ENCODE measurements at places on chromosomes 12 and 14. TPM values are rescaled to one million over a fixed set of nuclear protein-coding genes. Genes with fewer than 3 reads are reported as not detected.
A peak's percentile ranks its signal among the peaks of the same experiment; 100 is the strongest.

DNA sequence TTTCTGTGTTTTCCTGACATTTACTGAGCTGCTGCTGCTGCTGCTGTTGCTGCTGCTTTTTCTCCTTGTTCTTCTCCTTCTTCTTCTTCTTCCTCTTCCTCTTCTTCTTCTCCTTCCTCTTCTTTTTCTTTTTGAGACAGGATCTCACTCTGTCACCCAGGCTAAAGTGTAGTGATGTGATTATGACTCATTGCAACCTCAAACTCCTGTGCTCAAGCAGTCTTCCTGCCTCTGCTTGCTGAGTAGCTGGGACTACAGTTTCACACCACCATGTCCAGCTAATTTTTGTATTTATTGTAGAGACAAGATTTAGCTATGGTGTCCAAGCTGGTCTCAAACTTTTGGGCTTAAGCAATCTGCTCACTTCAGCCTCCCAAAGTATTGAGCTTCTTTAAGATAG, 95.8 kb downstream of the TMTC3 start:
- DNase-seq, result peak; percentile 74

GRCh38 chr14:89629383-89629782, 212.3 kb upstream of the FOXN3 start:
- DNase-seq, result no peak

DNA sequence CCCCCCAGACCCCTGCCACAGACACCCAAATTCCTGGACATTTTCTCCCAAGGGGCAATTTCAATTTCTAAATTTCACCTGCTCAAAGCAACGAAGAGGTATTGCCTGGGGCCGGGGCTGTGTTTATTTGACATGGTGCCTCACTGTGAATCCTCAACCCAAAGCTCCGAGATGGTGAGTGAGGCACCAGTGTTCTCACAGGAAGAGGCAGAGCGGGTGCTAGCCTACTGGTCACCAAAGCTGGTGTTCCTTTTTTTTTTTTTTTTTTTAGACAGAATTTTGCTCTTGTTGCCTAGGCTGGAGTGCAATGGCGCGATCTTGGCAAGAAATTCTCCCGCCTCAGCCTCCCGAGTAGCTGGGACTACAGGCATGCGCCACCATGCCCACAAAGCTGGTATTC, 14.8 kb upstream of the SH2B3 start:
- no peak for DNase-seq

DNA sequence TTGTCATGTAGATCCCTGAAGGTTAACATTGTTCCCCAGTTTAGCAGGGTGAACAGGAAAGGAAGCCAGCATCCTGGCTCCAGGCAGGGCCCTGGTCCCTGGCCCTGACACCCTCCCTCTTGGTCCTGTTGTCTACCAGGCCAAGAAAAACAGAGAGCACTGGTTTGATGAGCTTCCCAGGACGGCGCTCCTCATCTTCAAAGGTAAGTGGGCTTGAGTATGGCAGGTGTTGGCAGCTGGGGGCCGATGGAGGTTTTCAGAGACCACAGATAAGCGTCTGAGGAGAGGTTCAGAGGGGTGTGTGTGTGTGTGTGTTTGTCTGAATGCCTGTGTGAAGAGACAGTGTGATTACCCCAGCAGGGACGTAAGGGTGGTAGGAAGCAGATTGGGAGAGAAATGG, 56.3 kb downstream of the SLC8B1 start:
- DNase-seq, result no peak

DNA sequence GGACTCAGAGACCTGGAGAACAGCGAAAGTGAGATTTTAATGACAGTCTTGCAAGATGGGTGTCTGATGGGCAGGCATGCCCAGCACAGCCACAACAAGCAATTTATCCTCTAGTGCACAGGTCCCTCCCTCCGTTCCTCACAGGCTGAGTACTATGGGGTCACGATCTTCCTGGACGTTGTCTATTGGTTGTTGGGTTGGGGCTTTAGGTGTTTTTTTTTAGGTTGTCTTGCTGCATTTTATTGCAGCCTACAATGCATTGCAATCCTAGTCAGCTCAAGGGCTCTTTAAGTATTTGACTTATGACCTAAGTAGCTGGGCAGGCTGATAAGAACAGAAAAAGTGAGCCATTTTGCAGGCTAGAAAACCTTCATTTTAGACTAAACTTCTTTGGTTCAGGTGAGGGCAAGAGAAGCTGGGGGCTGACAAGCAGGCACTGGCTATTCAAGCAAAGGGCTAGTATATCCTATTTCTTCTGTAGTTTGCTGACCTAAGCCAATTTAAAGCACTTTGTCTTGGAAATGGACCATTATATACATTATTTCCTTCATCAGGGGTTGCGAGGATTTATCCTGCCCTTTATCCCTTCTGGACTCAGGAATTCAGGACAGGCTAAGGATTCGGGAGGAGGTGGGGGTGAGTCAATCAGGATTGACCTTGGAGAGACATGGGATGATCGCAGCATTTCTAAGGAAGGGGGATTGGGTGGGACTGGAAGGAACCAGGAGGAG, 6.0 kb downstream of the KRT7 start:
- no peak for DNase-seq

DNA sequence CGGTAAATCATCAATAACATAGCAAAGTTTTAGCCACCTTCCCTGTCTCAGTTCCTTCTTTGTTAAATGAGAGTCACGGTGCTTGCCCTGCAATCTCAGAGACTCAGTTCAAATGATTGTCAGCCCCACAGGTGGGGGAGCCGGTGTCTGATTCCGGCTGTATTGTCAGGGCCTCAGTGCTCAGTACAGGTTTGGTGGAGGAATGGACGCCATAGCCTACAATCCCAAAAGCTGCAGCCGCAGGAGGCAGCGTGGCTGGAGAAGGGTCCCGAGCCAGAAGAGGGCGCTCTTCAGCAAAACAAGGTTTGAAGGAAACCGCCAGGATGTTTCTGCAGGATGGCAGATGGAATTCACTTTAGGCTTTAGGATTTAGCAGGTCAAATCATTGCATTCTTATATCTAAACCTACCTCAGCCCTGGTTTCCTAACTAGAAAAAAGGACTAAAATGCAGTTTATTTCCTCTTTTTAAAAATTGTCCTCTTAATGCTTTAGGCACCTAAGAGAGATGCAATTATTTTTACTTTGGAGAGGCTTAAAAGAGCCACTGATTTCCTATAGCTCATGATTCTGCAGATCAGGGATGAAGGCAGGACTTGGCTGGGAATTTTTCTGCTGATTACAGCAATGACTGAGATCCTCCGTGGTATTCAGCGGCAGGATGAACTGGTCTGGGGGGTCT, 29.2 kb downstream of the FOS start:
- DNase-seq, result peak; percentile 32

DNA sequence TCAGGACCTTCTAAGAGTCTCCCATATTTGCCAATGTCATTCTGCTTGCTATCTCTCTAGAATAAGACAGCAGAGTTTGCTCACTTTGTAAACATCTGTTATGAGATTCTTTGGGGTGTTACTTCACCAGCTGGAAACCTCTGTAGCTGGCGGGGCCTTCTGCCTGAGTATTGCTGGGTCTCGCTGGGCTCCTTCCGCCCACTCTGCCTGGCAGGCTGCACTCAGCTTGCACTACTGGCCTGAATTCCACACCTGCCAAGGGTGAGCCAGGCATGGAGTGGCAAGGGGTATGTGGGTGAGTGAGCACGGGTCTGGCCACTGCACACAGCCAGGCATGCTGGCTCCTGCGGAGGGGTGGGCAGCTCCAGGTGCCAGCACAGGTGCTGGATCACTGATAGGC, 267.3 kb upstream of the PDE3A start:
- peak; percentile 23 for DNase-seq

DNA sequence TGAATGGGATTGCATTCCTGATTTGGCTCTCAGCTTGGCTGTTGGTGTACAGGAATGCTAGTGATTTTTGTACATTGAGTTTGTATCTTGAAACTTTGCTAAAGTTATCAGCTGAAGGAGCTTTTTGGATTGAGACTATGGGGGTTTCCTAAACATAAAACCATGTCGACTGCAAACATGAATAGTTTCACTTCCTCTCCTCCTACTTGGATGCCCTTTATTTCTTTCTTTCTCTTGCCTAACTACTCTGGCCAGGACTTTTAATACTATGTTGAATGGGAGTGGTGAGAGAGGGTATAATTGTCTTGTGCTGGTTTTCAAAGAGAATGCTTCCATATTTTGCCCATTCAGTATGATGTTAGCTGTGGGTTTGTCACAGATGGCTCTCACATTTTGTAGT, 141.5 kb downstream of the CEP83 start:
- DNase-seq, result no peak

DNA sequence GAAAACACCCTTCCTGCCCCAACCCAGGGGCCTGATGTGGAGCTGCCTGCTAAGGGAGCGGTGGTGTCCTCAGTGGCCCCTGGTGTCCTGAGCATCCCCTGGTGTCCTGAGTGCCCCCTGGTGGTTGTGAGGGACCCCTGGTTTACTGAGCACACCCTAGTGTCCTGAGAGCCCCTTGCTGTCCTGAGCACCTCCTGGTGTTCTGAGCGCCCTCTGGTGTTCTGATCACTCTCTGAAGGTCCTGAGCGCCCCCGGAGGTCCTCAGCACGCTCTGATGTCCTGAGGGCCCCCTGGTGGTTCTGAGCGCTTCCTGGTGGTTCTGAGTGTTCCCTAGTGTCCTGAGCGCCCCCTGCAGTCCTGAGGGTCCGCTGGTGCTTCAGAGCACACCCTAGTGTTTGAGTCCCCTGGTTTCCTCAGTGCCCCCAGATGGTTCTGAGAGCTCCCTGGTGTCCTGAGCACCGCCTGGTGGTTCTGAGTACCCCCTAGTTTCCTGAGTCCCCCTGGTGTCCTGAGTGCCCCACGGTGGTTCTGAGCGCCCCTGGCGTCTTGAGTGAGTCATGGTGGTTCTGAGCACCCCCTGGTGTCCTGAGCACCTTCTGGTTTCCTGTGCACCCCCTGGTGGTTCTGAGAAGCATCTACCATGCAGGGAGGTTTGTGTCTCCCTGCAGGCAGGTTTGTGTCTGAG, 1004.2 kb downstream of the TMEM121 start:
- no peak for DNase-seq

DNA sequence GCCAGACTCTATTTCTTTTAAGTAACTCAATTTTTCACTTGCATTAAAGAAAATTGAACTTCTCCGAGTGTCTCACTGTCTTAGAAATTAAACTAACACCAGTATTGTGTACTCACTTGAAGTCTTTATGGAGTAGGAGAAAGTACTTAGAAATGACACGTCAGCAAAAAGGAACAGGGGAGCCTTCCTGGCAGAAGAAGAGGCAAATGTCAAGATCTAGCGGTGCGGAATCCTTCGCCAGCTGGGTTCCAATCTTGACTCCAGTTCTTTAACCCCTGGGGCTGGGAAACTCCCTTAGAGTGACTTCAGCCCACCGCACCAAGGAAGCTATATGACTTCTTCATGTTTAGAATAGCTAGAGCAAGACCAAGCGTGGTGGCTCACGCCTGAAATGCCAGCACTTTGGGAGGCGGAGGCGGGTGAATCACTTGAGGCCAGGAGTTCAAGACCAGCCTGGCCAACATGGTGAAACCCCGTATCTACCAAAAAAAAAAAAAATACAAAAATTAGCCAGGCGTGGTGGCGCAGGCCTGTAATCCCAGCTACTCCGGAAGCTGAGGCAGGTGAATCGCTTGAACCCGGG, 34.4 kb downstream of the WBP11 start:
- DNase-seq, result no peak

- DNase-seq, result no peak
These were observed 118.6 kb downstream of the TRMT5 start for GRCh38 chr14:60862283-60862682.

- no peak for DNase-seq
These were observed 13.6 kb downstream of the TTC9 start for GRCh38 chr14:70655110-70655826.

- no peak for DNase-seq
These were observed 16.5 kb downstream of the TRAF3 start for GRCh38 chr14:102793531-102794328.

- no peak for DNase-seq
These were observed 22.4 kb downstream of the SOCS2 start for GRCh38 chr12:93594766-93595311.

DNA sequence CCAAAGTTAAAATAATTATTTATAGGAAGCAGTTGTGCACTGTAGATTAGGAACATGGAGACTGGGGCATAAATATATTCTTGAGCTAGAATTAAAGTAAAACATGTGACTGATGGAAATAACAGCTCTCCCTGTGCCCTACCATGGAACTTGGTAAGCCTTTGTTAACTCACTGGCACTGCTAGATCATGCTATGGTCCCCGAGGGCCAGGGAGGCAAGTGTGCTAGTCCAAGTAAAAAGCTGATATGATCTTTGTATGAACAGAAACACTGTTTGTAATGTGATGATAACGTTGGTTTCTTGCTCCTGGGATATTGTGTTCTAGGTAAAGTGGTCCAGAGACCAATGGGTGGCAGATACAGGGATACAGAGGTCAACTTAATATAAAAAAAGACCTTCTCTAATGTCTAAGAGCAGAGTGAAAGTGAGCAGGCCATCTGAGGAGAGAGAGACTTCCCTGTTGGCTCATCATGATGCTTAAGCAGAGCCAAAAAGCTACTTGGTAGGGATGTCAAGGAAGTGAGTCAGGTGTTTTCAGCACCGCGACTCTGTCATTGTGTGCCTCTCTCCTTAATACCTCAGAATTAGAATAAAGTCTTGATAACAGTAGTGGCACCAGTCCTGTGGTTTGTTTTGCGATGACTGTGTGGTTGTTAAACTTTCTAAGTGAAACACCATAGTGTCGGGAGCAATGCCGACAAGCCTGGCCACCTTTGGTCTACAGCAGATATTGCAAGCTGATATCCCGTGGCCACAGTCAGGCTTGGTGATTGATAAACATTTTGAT, 27.6 kb downstream of the BICD1 start:
- DNase-seq, result peak; percentile 94

DNA sequence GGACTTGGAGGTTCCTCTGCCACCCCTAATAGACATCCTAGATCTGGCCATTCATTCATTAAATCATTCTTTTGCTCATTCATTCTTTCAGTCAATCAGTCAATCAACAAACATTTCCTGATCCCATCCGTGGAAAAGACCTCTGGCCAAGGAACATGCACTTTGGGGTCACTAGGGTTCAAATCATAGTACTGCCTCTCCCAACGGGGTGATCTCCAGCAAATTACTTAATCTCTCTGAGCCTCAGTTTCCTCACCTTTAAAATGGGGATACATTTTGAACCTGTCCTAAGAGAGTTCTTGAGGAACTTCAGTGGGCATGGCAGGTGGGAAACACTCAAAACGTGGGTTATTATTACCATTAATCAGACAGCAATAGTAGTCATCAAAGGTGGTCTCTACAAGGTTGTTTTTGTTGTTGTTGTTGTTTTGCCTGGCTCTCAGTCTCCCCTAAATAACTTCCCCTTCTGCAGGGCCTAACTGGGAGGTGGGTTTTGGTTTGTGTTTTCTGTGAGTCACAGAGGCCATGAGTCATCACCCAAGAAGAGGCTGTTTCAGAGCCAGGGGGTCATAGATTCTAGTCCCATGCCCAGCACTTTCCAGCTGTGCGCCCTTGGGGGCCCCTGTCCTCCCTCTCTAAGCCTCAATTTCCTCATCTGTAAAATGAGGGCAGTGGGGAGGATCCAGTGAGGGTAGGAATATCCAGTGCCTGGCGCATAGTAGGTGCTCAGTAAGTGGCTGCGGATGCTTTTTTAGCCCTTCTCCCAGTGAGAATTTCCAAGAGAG, 16.9 kb upstream of the FAM222A start:
- peak; percentile 13 for DNase-seq

- DNase-seq, result no peak
These were observed 229.2 kb upstream of the HMGA2 start for GRCh38 chr12:65595016-65595560.

GRCh38 chr12:27982951-27983350, 10.4 kb upstream of the PTHLH start:
- peak; percentile 46 for DNase-seq

EGLN3 gene
- total RNA-seq, result 24.5 TPM

TWF1 gene
- 98.8 TPM for total RNA-seq

TAS2R43 gene
- 0.52 TPM for total RNA-seq

CATSPERB gene
- not detected for total RNA-seq

Measured in astrocyte (in vitro differentiated cells and primary cell).